ENCODE measurements at places on chromosomes 2 and 18.

GRCh38 chr2:39728941-39729351 lies 50.1 kb downstream of the THUMPD2 start:
- DNase-seq = no peak

DNA sequence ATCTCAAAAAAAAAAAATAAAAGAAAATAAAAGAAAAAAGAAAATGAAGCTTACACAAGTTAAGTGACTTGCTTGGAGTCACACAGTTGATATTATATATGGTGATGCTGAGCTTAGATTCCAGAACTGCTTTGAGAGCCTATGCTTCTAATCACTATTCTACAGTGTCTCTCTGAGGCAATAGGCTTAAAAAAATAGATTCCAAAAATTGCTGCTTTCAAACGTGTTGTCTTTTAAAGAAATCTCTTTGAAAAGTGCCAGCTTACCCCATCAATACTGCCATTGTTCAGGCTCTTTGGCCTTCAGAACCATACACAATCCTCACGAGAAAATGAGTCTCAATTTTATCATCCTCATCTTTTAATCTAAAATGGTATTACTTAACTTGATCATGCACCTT lies 102.6 kb downstream of the CDK15 start:
- DNase-seq = no peak

GRCh38 chr2:135064149-135064548 lies 12.1 kb downstream of the RAB3GAP1 start:
- no peak for DNase-seq

DNA sequence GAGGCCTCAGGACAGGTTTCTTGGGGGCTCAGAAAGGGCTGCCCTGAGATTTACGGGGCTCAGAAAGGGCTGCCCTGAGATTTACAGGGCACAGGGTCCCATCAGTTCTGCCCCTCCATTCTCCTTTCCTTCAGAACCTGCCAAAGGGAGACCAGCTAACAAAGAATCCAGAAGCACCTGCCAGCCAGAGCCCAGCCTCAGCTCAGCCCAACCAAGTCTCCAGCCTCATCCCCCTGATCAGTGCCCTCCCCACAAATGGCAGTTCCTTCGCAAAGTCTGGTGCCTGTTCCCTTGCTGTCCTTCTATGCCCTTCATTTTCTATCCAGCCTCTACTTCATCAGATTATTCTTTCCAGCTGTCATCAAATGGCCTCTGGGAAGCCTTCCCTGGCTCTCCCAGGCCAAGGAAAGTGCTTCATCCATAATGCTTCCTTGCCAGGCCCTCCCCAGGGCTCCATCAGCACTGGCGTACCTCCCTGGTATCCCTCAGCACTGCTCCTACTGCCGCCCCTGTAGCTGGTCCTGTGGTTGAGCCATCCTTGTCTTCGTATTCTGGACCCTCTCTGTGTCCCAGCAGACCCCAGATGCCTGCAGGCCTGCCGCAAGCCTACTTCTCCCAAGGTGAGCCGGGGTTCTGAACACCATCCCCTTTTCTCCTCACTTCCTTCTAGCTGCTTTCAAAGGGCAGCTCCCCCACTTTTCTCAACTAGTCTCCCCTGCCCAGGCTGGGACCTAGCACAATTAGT lies 96.2 kb upstream of the EPAS1 start:
- no peak for DNase-seq

DNA sequence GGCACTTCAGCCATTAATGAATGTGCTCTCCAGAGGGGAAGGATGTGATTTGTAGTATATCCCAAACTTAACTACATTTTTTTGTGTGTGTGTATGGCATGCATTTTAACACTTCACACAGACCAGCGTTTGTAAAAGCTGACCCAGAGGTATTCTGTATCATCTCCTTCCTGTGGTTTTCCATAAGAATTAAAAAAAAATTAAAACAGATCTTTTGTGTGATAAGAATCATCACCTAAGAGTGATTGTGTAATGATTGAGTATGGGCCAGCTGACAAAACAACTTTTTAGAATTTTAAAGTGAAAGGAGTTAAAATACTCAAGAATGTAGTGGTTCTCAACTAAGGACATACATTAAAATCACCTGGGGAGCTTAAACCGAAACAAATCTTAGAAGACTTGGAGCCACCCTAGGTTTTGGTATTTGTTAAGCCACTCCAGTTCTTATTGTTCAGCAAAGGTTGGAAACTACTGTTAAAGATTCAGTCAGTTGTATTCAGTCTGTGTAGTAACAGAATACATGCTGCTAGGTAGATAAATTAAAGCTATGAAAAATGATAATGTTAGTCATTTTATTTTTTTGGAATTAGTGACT lies 120.1 kb downstream of the HAUS1 start:
- DNase-seq = no peak

GRCh38 chr2:43469094-43469493 lies 126.7 kb downstream of the THADA start:
- DNase-seq = no peak

- no peak for DNase-seq
Measured at GRCh38 chr2:85769236-85769982, 15.6 kb downstream of the ATOH8 start.

DNA sequence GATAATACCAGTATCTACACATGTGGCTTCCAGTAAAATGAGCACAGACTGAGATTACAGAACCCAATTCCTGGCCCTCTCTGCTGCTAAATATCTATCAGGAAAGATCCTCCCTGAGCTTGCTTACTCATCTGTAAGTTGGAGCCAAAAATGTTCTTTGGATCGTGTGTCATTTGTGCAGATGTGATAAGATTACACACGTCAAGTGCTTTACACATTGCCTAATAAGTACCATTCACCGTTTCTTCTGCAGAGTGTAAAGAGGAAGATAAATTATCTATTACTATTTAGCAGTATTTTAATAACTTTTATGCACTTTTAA lies 23.2 kb upstream of the SLC20A1 start:
- DNase-seq = no peak

GRCh38 chr2:240107477-240107796 lies 28.7 kb downstream of the COPS9 start:
- DNase-seq = no peak

GRCh38 chr2:162072976-162073887 lies 783 bp downstream of the DPP4 start:
- DNase-seq = no peak

DNA sequence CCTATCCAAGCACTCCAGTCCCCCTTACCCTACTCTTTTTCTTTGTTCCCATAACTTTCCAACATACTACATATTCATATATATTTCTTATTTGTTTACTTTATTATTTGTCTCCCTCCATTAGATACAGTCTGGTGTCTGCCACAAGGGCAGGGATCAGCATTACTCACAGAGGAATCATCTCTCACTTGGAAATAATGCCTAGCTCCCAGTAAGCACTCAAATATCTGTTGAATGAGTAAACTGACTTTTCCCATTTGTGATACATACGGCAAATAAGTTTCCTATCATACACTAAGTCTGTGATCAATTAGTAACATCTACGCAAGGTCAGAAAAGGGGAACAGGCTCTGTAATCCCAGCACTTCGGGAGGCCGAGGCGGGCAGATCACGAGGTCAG lies 18.7 kb downstream of the C1D start:
- no peak for DNase-seq

- DNase-seq = no peak
Measured at GRCh38 chr2:152038441-152038958, 60.3 kb downstream of the CACNB4 start.

DNA sequence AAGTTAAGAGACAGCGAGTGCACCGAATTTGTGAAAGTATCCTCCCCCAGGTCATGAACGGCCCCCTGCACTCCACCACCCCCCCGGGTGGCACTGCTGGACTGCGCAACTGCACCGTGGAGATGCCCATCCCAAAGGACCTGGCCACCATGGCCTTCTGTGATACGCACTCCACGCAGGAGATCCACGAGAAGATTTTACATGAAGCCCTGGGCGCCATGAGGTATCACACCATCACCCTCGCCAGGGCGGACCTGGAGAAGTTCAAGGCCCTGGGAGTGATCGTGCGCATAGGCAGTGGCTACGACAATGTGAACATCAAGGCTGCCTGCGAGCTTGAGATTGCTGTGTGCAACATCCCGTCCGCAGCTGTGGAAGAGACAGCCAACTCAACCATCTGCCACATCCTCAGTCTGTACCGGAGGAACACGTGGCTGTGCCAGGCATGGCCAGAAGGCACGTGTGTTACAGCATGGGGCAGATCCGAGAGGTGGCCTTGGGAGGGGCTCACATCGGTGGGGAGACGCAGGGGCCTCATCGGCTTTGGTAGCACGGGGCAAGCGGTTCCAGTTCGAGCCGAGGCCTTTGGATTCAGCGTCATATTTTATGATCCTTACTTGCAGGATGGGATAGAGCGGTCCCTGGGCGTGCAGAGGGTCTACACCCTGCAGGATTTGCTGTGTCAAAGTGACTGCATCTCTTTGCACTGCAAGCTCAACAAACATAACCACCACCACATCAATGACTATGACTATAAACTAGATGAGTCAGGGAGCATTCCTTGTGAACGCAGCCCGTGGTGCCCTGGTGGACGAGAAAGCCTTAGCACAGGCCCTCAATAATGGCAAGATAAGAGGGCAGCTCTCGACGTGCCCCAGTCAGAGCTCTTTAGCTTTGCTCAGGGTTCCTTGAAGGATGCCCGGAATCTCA lies 290.8 kb upstream of the MC4R start:
- DNase-seq = no peak

GRCh38 chr2:109630441-109631430 lies 16.6 kb downstream of the SOWAHC start:
- DNase-seq = no peak

GRCh38 chr2:148623086-148623485 lies 21.5 kb upstream of the EPC2 start:
- DNase-seq = no peak

DNA sequence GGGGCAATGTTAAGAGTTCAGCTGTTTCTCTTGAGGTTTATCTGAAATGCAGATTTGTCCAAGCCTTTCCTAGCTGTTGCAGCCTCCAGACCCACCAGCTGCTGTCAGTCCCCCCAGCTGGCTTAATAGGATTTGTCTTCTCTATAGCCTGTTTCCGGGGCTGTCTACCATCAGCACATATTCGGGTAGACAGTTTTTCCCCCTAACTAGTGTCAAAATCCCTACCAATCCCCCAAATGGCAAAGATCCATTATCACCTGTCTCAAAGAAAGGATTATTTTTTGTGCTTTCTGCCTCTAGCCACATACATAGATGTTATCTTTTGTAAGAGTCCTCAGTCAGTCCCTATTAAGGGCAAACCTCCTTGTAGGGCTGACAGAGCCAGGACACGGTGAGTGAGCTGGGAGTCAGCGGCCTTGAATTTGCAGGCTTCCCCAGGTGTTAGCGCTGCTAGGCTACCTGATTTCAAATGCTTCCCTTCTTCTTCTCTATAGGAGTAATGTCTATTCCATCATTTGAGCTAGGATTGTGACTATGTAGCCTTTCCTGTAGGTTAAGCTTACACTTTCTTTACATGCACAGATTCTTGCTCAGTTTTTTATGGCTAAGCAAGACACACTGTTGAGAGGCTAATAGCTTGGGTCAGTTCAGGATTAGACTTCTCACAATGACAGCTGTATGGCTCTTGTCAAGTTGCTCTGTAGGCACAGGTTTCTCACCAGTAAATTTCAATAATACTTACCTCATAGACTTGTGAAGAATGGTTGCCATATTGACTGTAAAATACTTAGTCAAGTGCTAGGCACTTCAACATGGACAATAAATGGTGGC lies 171.1 kb upstream of the UNC80 start:
- DNase-seq = no peak

- DNase-seq = no peak
Measured at GRCh38 chr2:210086292-210086691, 83.9 kb downstream of the RPE start.

GRCh38 chr2:175630280-175631244 lies 371.5 kb downstream of the LNPK start:
- no peak for DNase-seq

GRCh38 chr2:224944707-224945547 lies 97.3 kb downstream of the DOCK10 start:
- no peak for DNase-seq

DNA sequence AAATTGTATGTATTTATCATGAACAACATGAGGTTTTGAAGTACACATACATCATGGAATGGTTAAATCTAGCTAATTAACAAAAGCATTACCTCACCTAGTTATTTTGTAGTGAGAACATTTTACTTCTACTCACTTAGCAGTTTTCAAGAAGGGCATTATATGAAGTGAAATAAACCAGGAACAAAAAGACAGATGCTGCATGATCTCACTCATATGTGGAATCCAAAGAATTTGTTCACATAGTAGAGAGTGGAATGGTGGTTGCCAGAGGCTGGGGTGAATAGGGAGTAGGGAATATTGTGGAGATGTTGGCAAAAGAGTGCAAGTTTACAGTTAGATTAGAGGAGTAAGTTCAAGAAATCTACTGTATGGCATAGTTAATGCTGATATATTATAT lies 292.0 kb downstream of the ASXL3 start:
- DNase-seq = no peak

- no peak for DNase-seq
Measured at GRCh38 chr18:69865776-69866175, 81.9 kb downstream of the CD226 start.

DNA sequence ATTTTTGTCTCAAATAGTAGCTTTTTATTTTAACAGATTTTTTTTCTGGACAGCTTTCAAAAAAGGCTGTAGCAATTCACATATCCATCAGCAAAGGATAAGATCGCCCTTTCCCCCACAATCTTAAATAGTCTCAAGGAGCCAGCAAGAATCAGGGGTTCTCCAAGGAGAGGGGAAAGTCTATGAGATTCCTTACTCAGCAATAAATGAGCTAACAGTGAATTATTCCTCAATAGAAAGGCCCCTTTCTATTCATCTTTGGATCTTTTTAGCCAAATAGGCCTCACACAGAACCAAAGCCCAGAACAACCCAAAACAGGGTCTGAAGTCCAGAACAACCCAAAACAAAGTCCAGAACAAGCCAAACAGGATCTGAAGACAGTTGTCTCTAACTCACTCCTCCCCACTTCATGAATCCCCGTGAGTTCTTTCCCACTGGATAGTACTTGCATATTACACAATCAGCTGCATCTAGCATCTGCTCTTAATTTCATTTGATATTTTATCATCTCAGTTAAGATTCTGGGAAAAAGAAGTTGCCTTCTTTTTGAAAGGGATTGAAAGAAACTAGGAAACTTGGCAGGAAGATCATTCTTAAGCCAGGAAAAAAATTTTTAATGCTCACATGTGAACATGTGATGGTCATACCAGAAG lies 3.4 kb upstream of the DHRS9 start:
- DNase-seq = no peak

- no peak for DNase-seq
Measured at GRCh38 chr2:203853722-203854121, 13.8 kb upstream of the CTLA4 start.

GRCh38 chr2:13652531-13653313 lies 936.0 kb downstream of the TRIB2 start:
- no peak for DNase-seq

Measured in cortex of kidney (tissue), 1 donor.